ENCODE measurements at places on chromosomes 3 and 15.
A peak's percentile ranks its signal among the peaks of the same experiment; 100 is the strongest.

DNA sequence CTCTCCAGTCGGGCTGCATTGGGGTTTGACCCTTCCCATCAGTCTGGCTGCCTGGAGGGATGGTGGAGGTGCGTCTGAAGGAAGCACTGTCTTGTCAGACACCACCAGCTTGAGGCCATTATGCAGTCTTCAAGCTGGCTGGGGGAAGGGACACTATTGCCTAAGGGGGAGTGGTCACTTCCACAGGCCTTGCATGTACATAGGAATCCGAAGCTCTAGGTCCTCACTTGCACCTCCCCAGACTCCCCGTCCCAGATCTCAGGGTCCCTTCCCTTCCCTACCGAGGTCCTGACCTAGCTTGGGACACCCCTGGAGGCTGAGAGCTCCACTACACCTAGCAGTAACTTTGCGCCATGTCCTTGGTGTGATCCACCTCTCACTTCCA is 48.6 kb upstream of the KLF13 start:
- H3K27me3 ChIP-seq = no peaks in the 10 kb centered on the region
- no peak overlapping the region for H3K4me3 ChIP-seq
- H3K27ac ChIP-seq = no peak overlapping the region
- peak; percentile 12 for DNase-seq
- no peaks in the 10 kb centered on the region for H3K36me3 ChIP-seq

GRCh38 chr3:114552527-114552812 is 258.6 kb downstream of the TIGIT start:
- no peak overlapping the region for H3K27ac ChIP-seq
- no peaks in the 10 kb centered on the region for H3K27me3 ChIP-seq
- no peaks in the 10 kb centered on the region for H3K36me3 ChIP-seq
- no peak for DNase-seq
- H3K4me1 ChIP-seq = peaks cover 3% of the 10 kb centered on the region

DNA sequence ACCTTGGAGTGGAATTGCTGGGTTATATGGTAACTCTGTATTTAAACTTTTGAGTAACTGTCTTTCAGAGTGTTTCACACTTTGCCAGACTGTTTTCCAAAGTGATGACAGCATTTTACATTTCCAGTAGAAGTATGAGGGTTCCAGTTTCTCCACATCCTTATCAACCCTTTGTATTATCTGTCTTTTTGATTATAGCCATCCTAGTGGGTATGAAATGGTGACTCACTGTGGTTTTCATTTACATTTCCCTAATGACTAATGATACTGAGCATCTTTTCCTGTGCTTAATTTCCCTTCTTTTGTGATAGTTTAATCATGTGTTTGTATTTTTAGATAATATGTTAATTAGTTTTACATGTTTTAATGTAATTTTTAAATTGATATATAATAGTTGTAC is 138.1 kb upstream of the DAZL start:
- no peaks in the 10 kb centered on the region for H3K4me1 ChIP-seq
- H3K27ac ChIP-seq = no peak overlapping the region
- no peak overlapping the region for H3K4me3 ChIP-seq
- DNase-seq = no peak
- H3K36me3 ChIP-seq = no peaks in the 10 kb centered on the region

GRCh38 chr3:141330718-141331376 is 37.5 kb upstream of the ZBTB38 start:
- no peaks in the 10 kb centered on the region for H3K27me3 ChIP-seq
- H3K36me3 ChIP-seq = no peaks in the 10 kb centered on the region
- DNase-seq = no peak
- no peaks in the 10 kb centered on the region for H3K4me1 ChIP-seq

DNA sequence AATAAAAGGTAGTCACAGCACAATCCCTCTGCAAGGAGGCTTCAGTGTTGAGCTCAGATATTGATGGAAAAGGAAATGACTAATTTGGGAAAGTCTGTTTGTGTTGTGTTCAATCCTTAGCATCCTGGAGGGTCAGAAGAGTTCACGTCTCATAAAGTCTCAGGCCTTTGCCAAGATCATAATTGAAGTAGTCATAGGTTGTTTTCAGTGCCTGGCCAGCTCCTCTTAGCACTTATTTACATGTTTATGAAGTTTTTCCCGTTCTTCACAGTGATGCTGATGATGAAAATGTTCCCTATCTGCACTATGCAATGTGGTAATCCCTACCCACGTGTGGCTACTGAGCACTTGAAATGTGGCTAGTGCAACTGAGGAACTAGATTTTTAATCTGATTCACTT is 61.6 kb upstream of the TGFBR2 start:
- no peak overlapping the region for H3K4me3 ChIP-seq
- no peak overlapping the region for H3K27ac ChIP-seq
- DNase-seq = no peak
- H3K36me3 ChIP-seq = no peaks in the 10 kb centered on the region
- H3K4me1 ChIP-seq = no peaks in the 10 kb centered on the region

- H3K27ac ChIP-seq = no peak overlapping the region
- no peaks in the 10 kb centered on the region for H3K36me3 ChIP-seq
- H3K27me3 ChIP-seq = peaks cover 2% of the 10 kb centered on the region
Measured at GRCh38 chr3:66839508-66839907, 158.6 kb upstream of the KBTBD8 start.

GRCh38 chr3:113804661-113805060 is 33.9 kb upstream of the GRAMD1C start:
- H3K36me3 ChIP-seq = no peaks in the 10 kb centered on the region
- no peak overlapping the region for H3K27ac ChIP-seq
- H3K27me3 ChIP-seq = no peaks in the 10 kb centered on the region
- no peak overlapping the region for H3K4me3 ChIP-seq

GRCh38 chr3:124773351-124774326 is 43.4 kb downstream of the UMPS start:
- peaks cover 2% of the 10 kb centered on the region for H3K36me3 ChIP-seq

- no peak overlapping the region for H3K27ac ChIP-seq
- no peaks in the 10 kb centered on the region for H3K4me1 ChIP-seq
- DNase-seq = no peak
- H3K36me3 ChIP-seq = peaks cover 5% of the 10 kb centered on the region
Measured at GRCh38 chr15:69457304-69458280, 5.0 kb downstream of the RPLP1 start.

GRCh38 chr15:62483814-62484213 is 318.7 kb upstream of the C2CD4B start:
- H3K36me3 ChIP-seq = no peaks in the 10 kb centered on the region
- H3K4me3 ChIP-seq = no peak overlapping the region
- no peaks in the 10 kb centered on the region for H3K27me3 ChIP-seq
- DNase-seq = no peak

DNA sequence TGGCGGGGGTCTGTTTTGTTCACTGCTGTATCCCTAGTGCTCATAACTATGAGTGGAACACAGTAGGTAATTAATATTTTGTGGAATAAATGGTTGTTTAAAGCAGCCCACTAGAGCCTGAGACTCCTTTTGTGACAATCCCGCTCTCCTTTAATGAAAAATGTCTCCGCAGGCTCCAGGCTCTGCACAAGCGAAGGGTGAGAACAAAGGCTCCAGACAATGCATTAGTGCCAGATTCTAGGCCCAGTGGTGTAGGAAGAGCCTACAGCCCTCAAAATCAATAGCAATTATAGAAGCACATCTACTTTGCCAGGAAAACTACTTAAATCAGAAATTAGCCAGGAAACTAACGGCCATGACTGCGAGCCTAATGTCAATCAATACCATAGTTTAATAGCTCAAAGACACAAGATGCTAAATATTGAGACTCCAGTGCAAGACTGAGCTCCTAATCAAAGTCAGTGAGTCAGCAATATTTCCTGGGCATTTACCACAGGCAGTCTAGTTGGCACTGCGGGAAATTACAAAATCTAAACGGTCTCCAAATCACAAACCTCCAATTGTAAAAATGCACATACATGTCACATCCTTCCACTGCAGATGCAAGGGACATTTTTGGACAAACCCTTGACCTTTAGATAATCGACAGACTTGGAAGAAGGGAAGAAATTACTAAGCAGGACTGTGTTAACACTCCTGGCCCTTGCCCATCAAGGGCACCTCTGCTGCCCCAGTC is 2.3 kb downstream of the ANXA2 start:
- H3K4me1 ChIP-seq = peaks cover 2% of the 10 kb centered on the region
- H3K27ac ChIP-seq = no peak overlapping the region
- no peaks in the 10 kb centered on the region for H3K27me3 ChIP-seq
- H3K36me3 ChIP-seq = no peaks in the 10 kb centered on the region
- DNase-seq = no peak
- H3K4me3 ChIP-seq = peak overlapping the region; percentile 88

DNA sequence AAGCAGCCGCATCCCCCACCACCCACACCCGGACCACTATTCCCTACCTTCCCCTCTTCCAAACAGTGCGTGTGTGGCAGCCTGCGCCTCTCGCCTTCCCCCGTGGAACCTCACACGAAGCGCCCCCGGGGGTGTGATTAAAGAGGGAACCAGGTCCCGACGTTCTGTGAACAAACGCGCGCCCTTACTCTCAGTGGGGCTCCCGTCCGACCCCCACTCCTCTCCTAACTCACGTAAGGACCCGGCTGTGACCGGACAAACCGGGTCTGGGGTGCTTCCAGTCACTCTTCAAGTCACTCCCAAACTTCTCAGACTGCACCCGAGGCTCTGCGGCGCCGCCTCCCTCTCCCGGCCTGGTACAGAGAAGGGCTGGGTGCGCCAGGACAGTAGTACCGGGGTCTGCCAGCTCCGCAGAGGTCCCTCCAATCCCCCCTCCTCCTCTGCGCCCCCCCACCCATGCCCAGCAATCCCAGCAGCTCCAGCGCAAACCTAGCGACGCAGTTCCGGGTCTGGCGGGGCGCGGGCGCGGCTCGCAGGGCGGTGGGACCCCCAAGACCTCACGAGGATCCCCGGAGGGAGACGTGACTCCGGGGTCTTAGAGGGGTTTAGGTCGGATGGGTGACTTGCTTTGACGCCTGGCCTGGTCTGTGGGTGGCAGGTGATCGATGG is 574 bp downstream of the DUOXA1 start:
- DNase-seq = no peak
- H3K4me1 ChIP-seq = no peaks in the 10 kb centered on the region
- no peak overlapping the region for H3K27ac ChIP-seq
- H3K36me3 ChIP-seq = no peaks in the 10 kb centered on the region

GRCh38 chr3:157098121-157098822 is 61.7 kb downstream of the CCNL1 start:
- DNase-seq = no peak
- H3K4me1 ChIP-seq = no peaks in the 10 kb centered on the region
- H3K27ac ChIP-seq = no peak overlapping the region
- no peaks in the 10 kb centered on the region for H3K27me3 ChIP-seq

GRCh38 chr3:14175383-14176037 is 2.9 kb downstream of the XPC start:
- no peak overlapping the region for H3K4me3 ChIP-seq
- no peaks in the 10 kb centered on the region for H3K27me3 ChIP-seq
- no peak for DNase-seq
- no peaks in the 10 kb centered on the region for H3K4me1 ChIP-seq
- H3K27ac ChIP-seq = no peak overlapping the region

GRCh38 chr15:39491886-39492490 is 88.9 kb upstream of the THBS1 start:
- DNase-seq = no peak
- peaks cover 3% of the 10 kb centered on the region for H3K4me1 ChIP-seq

DNA sequence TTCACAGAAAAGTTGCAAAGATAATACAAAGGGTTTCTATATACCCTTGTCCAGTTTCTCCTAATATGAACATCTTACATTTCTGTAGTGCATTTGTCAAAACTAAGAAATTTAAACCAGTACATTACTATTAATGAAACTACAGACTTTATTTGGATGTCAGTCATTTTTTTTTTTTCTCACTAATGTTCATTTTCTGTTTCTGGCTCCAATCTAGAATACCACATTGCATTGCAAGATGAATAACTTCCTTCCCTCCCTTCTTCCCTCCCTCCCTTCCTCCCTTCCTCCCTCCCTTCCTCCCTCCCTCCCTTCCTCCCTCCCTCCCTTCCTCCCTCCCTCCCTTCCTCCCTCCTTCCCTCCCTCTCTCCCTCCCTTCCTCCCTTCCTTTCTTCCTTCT is 509.2 kb upstream of the MCTP2 start:
- no peak overlapping the region for H3K27ac ChIP-seq
- H3K4me1 ChIP-seq = no peaks in the 10 kb centered on the region
- no peak for DNase-seq
